ENCODE measurements at places on chromosomes 12 and 14.

GRCh38 chr12:47779301-47779942, 6.4 kb downstream of the SLC48A1 start:
- DNase-seq = peak; percentile 74
- no peak overlapping the region for H3K27ac ChIP-seq
- peaks cover 19% of the 10 kb centered on the region for H3K36me3 ChIP-seq
- H3K27me3 ChIP-seq = no peaks in the 10 kb centered on the region
- no peaks in the 10 kb centered on the region for H3K4me1 ChIP-seq

DNA sequence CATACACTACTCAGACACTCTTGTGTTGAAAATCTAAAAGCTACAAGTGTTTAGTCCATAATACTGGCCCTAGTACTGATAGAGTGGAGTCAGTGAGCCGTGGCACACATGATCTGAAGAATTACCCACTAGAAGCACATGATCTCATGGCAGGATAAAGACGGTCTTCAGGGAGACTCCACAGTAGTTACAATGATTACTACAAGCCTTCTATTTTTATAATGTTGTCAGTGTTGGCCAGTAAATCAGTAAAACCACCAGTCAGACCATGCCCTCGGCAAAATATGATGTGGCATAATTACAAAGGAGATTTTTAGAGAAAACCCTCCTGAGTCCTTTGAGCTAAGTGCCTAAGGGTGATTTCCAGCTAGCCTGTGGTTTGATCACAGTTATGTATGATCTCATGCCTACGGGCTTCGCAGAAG, 114.9 kb downstream of the PDZRN4 start:
- no peaks in the 10 kb centered on the region for H3K4me1 ChIP-seq
- H3K27me3 ChIP-seq = no peaks in the 10 kb centered on the region
- DNase-seq = no peak
- H3K36me3 ChIP-seq = no peaks in the 10 kb centered on the region

DNA sequence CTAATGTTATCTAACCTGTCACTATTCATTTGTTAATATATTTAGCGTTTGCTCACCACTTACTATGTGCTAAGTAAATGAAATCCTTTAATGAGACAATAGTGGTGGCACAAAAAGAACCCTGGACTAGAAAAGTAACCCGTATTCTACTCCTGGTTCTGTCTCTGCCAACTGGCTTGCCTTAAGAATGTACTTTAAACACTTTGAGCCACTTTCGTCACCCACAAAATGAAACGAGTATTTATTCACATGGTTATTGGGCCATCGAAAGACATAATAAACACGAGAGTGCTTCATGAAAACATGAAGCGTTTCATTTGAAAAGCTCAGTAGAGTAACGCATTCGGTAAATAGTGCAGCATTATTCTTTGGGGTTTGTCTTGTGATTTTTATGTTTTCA, 254.7 kb downstream of the EGLN3 start:
- no peaks in the 10 kb centered on the region for H3K36me3 ChIP-seq
- no peak for DNase-seq
- no peak overlapping the region for H3K4me3 ChIP-seq
- no peaks in the 10 kb centered on the region for H3K4me1 ChIP-seq

DNA sequence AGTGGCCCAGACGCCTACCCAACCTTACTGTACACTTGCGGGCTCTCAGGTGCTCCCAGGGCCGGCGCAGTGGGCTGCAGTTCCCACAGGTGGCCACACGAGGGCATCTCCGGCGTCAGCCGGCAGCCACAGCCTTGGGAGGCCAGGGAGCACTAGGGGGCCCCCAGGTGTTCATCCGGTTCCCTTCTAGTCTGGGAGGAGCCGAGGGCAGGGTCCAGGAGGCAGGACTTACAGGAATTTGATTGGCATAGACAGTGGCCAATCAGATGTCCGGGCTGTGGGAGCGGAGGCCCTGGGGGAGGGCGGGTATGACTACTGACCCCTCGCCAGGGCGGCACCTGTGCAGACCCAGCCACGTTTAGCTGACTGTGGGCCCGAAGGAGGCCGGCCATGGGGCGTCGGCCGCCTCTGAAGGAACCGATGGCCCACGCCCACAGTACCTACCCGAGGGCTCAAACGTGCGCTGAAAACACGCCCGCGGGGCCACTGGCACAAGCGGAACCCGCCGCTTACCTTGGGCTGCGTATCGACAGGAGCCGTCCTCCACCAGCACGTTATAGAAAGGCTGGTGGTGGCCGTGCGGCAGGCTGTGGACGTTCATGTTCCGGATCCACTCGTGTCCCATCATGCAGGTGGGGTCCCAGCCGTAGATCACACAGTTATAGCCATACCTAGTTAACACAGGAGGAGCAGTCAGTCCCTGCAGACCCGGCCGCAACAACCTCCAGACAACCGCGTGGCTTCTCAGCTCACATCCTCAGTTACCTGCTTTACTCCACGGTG, 34.8 kb downstream of the FBXO21 start:
- DNase-seq = peak; percentile 57
- no peaks in the 10 kb centered on the region for H3K27me3 ChIP-seq
- no peak overlapping the region for H3K27ac ChIP-seq
- no peak overlapping the region for H3K4me3 ChIP-seq

DNA sequence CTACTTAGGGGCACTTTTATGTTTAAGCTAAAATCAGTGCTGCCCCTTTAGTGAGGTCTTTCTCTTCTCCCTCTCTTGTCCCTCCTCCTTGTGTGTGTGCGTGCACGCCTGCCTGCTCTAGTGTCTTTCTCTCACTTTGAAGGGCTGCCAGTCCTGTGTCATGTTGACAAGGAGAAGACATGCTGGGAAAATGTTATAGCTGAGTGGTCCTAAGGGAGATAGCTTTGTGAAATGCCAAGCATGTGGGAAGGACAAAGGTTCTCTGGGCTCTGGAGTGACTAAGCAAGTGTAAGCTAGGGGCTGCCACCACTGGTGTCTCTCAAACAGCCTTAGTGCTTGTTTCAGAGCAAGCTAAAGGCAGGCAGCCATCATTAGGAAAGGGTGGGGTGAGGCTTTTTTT, 108.4 kb downstream of the EMP1 start:
- no peaks in the 10 kb centered on the region for H3K4me1 ChIP-seq
- no peaks in the 10 kb centered on the region for H3K27me3 ChIP-seq
- H3K36me3 ChIP-seq = no peaks in the 10 kb centered on the region
- H3K4me3 ChIP-seq = no peak overlapping the region
- no peak overlapping the region for H3K27ac ChIP-seq

GRCh38 chr14:33792009-33792719, 158.7 kb downstream of the EGLN3 start:
- no peak for DNase-seq
- no peaks in the 10 kb centered on the region for H3K27me3 ChIP-seq
- no peaks in the 10 kb centered on the region for H3K36me3 ChIP-seq
- no peak overlapping the region for H3K27ac ChIP-seq
- H3K4me1 ChIP-seq = no peaks in the 10 kb centered on the region

DNA sequence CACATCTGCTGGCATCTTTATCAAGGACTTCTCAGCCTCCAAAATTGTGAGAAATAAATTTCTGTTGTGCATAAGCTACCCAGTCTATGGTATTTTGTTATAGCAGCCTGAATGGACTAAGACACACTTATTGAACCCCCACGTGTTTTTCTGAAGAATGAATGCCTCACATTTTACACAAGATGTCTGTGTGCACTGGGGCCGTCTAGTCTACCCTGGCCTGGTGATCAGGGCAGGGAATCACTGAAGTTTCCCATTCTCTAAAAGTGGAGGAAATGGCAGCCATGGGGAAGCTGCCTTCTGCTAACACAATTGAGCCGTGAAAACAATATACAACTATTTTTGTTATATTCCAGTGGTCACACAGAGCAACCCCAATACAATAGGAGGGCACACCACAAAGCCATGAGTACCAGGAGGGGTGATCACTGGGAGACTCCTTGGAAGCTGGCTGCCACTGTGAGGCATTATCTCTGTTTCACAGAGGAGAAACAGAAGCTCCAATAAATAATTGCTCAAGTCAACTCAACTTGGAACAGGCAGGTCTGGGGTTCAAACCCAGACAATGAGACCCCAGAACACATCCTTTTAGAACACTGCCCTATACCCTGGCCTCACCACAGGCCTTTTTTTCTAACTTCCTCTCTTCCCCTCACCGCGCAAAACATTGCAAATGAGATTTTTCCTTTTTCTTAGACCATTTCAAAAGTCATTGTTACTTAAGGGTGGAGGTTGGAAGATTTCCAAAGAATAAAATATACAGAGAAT, 18.3 kb upstream of the LTA4H start:
- H3K36me3 ChIP-seq = no peaks in the 10 kb centered on the region
- no peak for DNase-seq

DNA sequence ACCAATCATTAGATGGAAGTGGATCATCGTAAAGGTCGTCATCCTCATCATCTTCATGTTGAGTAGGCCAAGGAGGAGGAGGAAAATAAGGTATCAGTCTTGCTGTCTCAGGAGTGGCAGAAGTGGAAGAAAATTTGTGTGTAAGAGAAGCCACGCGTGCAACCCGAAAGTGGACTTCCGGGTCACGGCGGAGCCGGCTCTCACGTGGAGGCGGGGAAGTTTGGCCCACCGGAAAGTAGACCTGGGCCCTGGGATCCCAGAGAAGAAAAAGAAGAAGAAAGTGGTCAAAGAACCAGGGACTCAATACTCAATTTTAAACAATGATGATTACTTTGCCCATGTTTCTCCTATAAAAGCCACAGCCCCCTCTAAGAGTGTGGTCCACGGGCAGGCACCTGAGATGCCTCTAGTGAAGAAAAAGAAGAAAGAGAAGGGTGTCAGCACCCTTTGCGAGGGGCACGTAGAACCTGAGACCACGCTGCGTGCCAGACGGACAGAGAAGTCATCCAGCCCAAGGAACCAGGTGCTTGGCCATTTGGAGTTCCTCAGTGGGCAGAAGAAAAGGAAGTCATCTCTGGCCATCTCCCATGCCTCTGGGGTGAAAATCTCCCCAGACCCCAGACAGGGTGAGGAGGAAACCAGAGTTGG, 365.8 kb downstream of the BCAT1 start:
- no peaks in the 10 kb centered on the region for H3K4me1 ChIP-seq
- no peak overlapping the region for H3K4me3 ChIP-seq
- H3K27ac ChIP-seq = no peak overlapping the region
- H3K36me3 ChIP-seq = no peaks in the 10 kb centered on the region

GRCh38 chr12:80188576-80188975, 89.2 kb downstream of the OTOGL start:
- no peaks in the 10 kb centered on the region for H3K36me3 ChIP-seq
- no peak overlapping the region for H3K4me3 ChIP-seq
- no peaks in the 10 kb centered on the region for H3K27me3 ChIP-seq
- no peaks in the 10 kb centered on the region for H3K4me1 ChIP-seq
- no peak for DNase-seq

DNA sequence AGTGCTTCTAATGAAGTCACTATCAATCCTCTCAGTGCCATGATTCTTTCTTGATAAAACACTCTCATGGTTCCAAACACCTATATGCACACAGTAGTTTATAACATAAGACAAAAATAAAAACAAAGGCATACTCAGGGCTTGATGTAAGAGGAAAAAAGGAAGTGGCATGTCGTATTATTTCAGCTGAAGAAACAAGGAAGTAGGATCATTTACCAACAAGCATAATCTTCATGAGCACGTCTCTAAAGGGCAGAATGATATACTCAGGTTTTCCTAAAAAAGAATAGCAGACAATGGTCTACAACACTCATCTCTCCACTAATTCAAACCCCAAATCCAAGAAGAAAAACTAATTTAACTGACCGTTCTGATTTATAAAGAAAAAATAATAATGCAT, 33.9 kb downstream of the NUMB start:
- no peak for DNase-seq
- H3K27me3 ChIP-seq = no peaks in the 10 kb centered on the region
- H3K36me3 ChIP-seq = no peaks in the 10 kb centered on the region
- H3K4me3 ChIP-seq = no peak overlapping the region
- H3K4me1 ChIP-seq = no peaks in the 10 kb centered on the region
- no peak overlapping the region for H3K27ac ChIP-seq

- H3K4me3 ChIP-seq = peak overlapping the region; percentile 28
- H3K36me3 ChIP-seq = no peaks in the 10 kb centered on the region
- no peak overlapping the region for H3K27ac ChIP-seq
- DNase-seq = peak; percentile 15
- peaks cover 20% of the 10 kb centered on the region for H3K4me1 ChIP-seq
- no peaks in the 10 kb centered on the region for H3K27me3 ChIP-seq
Observed at GRCh38 chr14:104665657-104666522, 23.5 kb upstream of the INF2 start.

DNA sequence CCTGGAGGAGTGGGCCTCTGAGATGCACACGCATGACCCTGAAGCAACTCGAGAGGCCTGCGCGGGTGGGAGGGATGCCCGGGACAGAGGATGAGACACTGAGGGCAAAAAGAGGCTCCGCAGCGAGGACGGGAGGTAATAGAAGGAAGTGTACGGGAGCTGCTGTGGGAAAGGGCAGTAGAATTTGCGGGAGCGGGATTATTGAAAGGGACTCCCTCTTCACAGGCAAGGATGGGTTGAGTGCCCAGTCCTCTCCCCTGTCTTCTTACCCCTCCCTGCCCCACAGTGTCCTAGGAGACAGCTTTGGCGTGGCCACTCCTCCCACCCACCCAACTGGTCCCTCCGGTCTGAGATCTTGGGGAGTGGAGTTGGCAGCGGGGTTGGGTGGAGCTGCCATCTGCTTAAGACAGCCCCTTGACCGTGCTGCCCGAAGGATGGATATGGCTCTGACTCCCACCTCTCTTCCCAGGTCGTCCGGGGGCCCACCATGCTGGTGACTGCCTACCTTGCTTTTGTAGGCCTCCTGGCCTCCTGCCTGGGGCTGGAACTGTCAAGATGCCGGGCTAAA, 15.7 kb upstream of the ESPL1 start:
- H3K27ac ChIP-seq = peak overlapping the region; percentile 92
- peak overlapping the region; percentile 85 for H3K4me3 ChIP-seq
- no peaks in the 10 kb centered on the region for H3K27me3 ChIP-seq
- H3K4me1 ChIP-seq = peaks cover 37% of the 10 kb centered on the region
- H3K36me3 ChIP-seq = peaks cover 6% of the 10 kb centered on the region

DNA sequence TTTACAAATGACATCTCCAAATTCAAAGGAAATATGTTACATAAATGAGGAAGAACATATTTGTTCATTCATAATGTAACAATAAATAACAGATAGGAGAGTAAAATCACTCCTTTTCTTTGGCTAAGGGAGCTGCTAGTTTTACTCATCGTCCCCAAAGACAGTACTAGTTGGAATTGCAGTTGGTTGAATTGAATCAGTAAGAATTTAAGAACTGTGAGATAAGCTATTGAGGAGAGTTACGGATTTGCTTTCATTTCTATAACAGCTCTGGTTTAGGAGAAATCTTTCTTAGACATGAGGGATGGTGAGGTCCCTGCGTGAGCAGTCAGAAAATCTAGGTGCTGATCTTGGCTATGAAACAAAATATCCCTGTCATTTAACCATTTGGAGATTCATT, 402.8 kb downstream of the AEBP2 start:
- no peak overlapping the region for H3K4me3 ChIP-seq
- DNase-seq = no peak
- H3K4me1 ChIP-seq = no peaks in the 10 kb centered on the region
- no peaks in the 10 kb centered on the region for H3K36me3 ChIP-seq

Data from effector memory CD4-positive, alpha-beta T cell (primary cell).